ENCODE measurements at places on chromosomes 12 and 14. TPM values are rescaled to one million over a fixed set of nuclear protein-coding genes. Genes with fewer than 3 reads are reported as not detected.

GRCh38 chr14:104603711-104604401 lies 716 bp downstream of the TMEM179 start:
- peaks cover 7% of the 10 kb centered on the region for H3K27me3 ChIP-seq
- no peaks in the 10 kb centered on the region for H3K36me3 ChIP-seq
- H3K4me1 ChIP-seq: no peaks in the 10 kb centered on the region
- H3K4me3 ChIP-seq: no peak overlapping the region
- no peak for DNase-seq

GRCh38 chr12:6839482-6840201 lies 1.1 kb upstream of the GNB3 start:
- H3K4me3 ChIP-seq: no peak overlapping the region
- DNase-seq: no peak
- no peak overlapping the region for H3K27ac ChIP-seq
- no peaks in the 10 kb centered on the region for H3K36me3 ChIP-seq
- H3K27me3 ChIP-seq: no peaks in the 10 kb centered on the region

- no peaks in the 10 kb centered on the region for H3K36me3 ChIP-seq
- no peak for DNase-seq
- no peak overlapping the region for H3K27ac ChIP-seq
Measured at GRCh38 chr12:131832321-131833231, 4.4 kb downstream of the MMP17 start.

GRCh38 chr14:76863724-76864407 lies 37.7 kb downstream of the LRRC74A start:
- H3K27ac ChIP-seq: no peak overlapping the region
- H3K27me3 ChIP-seq: no peaks in the 10 kb centered on the region
- no peak overlapping the region for H3K4me3 ChIP-seq
- H3K4me1 ChIP-seq: peaks cover 23% of the 10 kb centered on the region
- no peaks in the 10 kb centered on the region for H3K36me3 ChIP-seq

The ACVRL1 gene
- 0.57 TPM for total RNA-seq

The RBM25 gene
- 180 TPM for total RNA-seq

Data from natural killer cell (primary cell).